ENCODE measurements at places on chromosomes 7 and 10. TPM values are rescaled to one million over a fixed set of nuclear protein-coding genes. Genes with fewer than 3 reads are reported as not detected.
A peak's percentile ranks its signal among the peaks of the same experiment; 100 is the strongest.

DNA sequence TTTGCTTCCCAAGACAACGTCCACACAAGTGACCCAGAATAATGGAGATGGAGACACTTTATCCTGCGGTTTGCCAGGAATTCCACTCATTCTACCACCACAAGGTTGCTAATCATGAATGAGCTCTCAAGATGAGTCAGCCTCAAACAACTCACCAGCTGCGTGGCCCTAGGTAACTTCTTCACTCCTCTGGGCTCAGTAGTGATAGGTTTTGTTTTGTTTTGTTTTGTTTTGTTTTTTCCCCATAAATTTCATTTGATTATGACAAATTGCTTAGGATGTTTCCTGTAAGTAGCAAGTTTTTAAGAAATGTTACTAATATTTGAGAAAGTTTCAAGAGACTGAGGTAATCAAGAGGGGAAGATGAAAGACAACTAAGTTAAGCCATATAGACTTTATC, 286.8 kb downstream of the PARD3 start:
- peaks cover 12% of the 10 kb centered on the region for H3K4me1 ChIP-seq
- H3K27ac ChIP-seq: no peak overlapping the region
- H3K27me3 ChIP-seq: no peaks in the 10 kb centered on the region

GRCh38 chr7:140015471-140015970, 47.2 kb downstream of the PARP12 start:
- H3K4me1 ChIP-seq: peaks cover 4% of the 10 kb centered on the region
- no peak overlapping the region for H3K27ac ChIP-seq
- no peaks in the 10 kb centered on the region for H3K36me3 ChIP-seq
- H3K27me3 ChIP-seq: peaks cover 41% of the 10 kb centered on the region
- no peak for DNase-seq

- H3K36me3 ChIP-seq: no peaks in the 10 kb centered on the region
- H3K4me3 ChIP-seq: no peak overlapping the region
- H3K27me3 ChIP-seq: peaks cover 2% of the 10 kb centered on the region
- no peak overlapping the region for H3K27ac ChIP-seq
Measured at GRCh38 chr7:147756300-147756699, 834.3 kb upstream of the C7orf33 start.

DNA sequence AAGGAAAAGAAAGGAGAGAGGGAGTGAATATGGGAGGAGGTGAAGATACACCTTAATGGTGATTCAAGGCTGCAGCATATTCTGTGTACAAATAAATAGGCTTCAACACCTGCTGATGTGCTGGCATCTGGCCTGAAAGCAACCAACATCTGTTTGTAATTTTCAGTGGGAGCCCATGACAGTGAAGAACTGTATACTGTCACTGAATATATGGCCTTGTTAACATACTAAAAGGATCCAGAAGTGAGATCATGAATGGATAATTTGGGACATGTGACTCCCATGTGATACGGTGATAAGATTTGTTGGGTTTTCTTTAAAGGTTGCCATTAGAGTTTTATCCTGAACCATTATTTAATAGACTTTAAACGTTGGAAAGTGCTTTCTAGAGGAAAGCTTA, 459.3 kb downstream of the CNTNAP2 start:
- no peak overlapping the region for H3K4me3 ChIP-seq
- H3K4me1 ChIP-seq: no peaks in the 10 kb centered on the region
- H3K36me3 ChIP-seq: no peaks in the 10 kb centered on the region
- no peak for DNase-seq

DNA sequence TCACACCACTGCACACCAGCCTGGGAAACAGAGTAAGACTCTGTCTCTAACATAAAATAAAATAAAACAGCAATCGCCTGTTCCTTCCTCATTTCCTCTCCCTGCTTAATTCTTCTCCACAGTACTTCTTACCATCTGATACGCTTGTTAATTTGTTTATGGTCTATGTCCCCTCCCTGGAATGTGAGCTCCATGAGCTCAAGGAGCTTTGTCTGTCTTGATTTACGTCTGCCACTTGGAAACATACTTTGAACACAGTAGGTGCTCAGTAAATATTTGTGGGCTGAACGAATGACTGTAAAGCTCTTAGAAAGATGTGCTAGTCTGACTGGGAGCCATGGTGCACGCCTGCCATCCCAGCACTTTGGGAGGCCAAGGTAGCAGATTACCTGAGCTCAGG, 9.1 kb upstream of the STX1A start:
- H3K27ac ChIP-seq: no peak overlapping the region
- H3K4me1 ChIP-seq: peaks cover 6% of the 10 kb centered on the region
- peaks cover 2% of the 10 kb centered on the region for H3K27me3 ChIP-seq

DNA sequence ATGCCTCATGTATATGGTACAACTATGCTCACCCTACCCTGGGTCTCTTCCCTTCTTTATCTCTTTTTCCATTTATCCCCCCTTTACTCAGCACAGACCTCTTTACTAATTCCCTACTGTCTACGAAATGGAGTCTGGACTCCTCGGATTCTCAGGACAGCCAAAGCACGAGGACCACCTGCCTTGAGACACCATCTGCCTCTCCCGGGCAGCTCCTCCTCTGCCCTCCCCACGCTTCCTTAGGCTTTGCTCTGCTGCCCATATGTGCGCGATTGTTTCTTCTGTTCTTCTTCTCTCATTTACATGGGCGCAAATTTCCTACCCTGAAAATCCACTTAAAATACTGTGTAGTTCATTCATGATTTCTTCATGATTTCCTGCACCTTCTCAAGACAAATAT, 62.7 kb upstream of the STK17A start:
- no peak overlapping the region for H3K27ac ChIP-seq
- DNase-seq: no peak
- H3K27me3 ChIP-seq: no peaks in the 10 kb centered on the region
- H3K4me3 ChIP-seq: no peak overlapping the region

DNA sequence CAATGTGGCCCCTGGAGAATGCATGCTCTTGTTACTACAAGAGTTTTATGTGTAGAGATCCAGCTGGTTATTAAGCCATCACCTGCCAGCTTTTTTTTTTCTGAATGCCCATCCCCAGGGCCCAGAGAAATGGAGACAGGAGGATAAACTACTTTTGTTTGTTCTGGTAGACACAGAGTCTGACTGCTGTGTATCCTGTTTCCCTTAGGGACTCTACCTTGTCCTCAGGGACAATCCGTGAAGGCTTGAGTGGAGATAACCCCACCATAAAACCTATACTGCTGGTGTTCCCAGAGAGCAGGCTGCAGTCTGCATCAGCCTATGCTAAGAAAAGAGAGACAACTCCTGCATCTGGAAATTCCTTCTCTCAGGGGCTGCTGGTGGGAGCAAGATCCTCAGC, at the start of gene OR2A5:
TSS of gene OR2A5 (plus strand) at position 301 of the 400 bp plus-strand sequence. CDS start 1,454 bp downstream, outside the sequence.
- DNase-seq: no peak
- no peaks in the 10 kb centered on the region for H3K36me3 ChIP-seq
- H3K27me3 ChIP-seq: no peaks in the 10 kb centered on the region
- H3K4me3 ChIP-seq: no peak within 1 kb of the TSS
- H3K27ac ChIP-seq: no peak within 1 kb of the TSS

DNA sequence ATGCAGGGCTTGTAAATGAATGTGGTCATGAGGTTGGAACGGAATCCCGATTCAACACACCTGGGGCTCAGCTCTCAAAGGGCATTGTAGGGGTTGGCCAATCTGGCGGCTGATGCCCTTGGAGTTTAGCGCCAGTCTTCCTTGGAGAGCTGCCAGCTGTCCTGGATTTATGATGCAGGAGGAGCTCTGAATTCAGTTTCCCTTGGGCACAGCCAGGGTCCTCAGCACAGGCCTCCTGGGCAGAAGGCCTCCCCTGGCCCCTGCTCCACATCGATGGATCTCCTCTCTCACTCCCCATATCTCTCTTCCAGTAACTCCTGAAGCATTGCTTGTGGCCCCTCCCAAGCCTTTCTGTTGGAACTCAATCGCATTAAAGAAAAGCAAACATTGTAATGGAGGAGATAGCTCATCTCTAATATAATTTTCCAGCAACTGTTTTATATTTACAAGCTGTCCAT, 985 bp upstream of the CYTH3 start:
- no peak overlapping the region for H3K27ac ChIP-seq
- peak overlapping the region; percentile 75 for H3K4me3 ChIP-seq
- peaks cover 37% of the 10 kb centered on the region for H3K4me1 ChIP-seq
- no peaks in the 10 kb centered on the region for H3K36me3 ChIP-seq

GRCh38 chr10:74991435-74991834, 120.0 kb upstream of the SAMD8 start:
- H3K4me1 ChIP-seq: peaks cover 8% of the 10 kb centered on the region
- H3K27ac ChIP-seq: no peak overlapping the region
- H3K27me3 ChIP-seq: no peaks in the 10 kb centered on the region

- no peak for DNase-seq
- H3K4me3 ChIP-seq: no peak overlapping the region
- H3K4me1 ChIP-seq: peaks cover 6% of the 10 kb centered on the region
- H3K27me3 ChIP-seq: peaks cover 24% of the 10 kb centered on the region
Measured at GRCh38 chr7:155202106-155202871, 95.4 kb upstream of the INSIG1 start.

GRCh38 chr10:95382596-95382995, 91.8 kb upstream of the PDLIM1 start:
- peaks cover 6% of the 10 kb centered on the region for H3K36me3 ChIP-seq
- DNase-seq: no peak
- H3K4me1 ChIP-seq: peaks cover 13% of the 10 kb centered on the region
- H3K27me3 ChIP-seq: peaks cover 4% of the 10 kb centered on the region
- no peak overlapping the region for H3K27ac ChIP-seq

- DNase-seq: peak; percentile 28
- no peak within 1 kb of the TSS for H3K27ac ChIP-seq
- H3K4me1 ChIP-seq: peaks cover 4% of the 10 kb centered on the region
- no peaks in the 10 kb centered on the region for H3K36me3 ChIP-seq
Measured at GRCh38 chr7:31051598-31052486, at the start of gene ADCYAP1R1. ADCYAP1R1 (plus strand) TSS chr7:31052308; CDS start chr7:31063265, 10,957 bp downstream.

GRCh38 chr7:142887282-142888015, 1.9 kb upstream of the TRPV6 start:
- H3K4me3 ChIP-seq: no peak overlapping the region
- H3K27ac ChIP-seq: no peak overlapping the region
- no peaks in the 10 kb centered on the region for H3K36me3 ChIP-seq
- H3K27me3 ChIP-seq: peaks cover 16% of the 10 kb centered on the region
- peaks cover 18% of the 10 kb centered on the region for H3K4me1 ChIP-seq
- DNase-seq: no peak

- peaks cover 50% of the 10 kb centered on the region for H3K36me3 ChIP-seq
- H3K4me1 ChIP-seq: peaks cover 11% of the 10 kb centered on the region
- no peaks in the 10 kb centered on the region for H3K27me3 ChIP-seq
- no peak for DNase-seq
- H3K27ac ChIP-seq: no peak overlapping the region
- no peak overlapping the region for H3K4me3 ChIP-seq
Measured at GRCh38 chr10:110512461-110513187, 14.9 kb downstream of the DUSP5 start.

- H3K27me3 ChIP-seq: peaks cover 2% of the 10 kb centered on the region
- H3K27ac ChIP-seq: no peak overlapping the region
- no peaks in the 10 kb centered on the region for H3K4me1 ChIP-seq
- DNase-seq: no peak
Measured at GRCh38 chr7:42319631-42320030, 82.6 kb upstream of the GLI3 start.

DNA sequence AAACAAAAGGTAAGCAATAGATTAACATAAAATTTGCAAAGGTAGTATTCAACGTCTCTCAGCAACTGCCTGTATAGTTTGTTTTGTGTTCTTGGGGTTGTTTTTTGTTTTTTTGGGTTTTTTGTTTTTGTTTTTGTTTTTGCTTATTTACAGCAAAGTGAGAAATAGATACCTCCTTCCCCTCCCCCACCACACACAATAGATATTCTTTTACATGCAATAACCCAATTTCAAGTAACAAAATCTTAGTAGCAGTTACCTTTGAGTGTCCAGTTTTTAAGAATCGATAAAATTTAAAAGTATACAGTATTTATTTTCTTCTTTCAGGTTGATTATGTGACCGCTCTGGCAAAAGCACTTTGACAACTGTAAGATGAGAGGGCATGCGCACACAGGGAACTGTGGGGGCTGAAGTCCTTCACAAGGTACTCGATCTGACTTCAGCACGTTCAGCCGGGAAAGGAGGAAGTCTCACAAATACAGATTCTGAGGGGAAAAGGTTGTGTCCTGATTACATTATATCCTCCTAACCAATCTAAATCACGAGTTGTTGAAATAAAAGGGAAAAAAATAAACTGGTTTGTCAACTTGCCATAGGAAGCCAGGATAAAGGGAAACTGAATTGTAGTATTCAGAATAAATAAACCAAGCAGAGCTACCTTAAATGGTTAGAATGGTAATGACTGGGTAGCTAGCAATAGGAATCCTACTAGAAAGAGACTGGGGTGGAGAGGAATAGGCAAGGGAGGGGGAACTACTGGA, 47.8 kb downstream of the CPEB3 start:
- no peaks in the 10 kb centered on the region for H3K36me3 ChIP-seq
- peak; percentile 11 for DNase-seq
- peak overlapping the region; percentile 42 for H3K4me3 ChIP-seq
- no peak overlapping the region for H3K27ac ChIP-seq
- H3K4me1 ChIP-seq: peaks cover 14% of the 10 kb centered on the region

GRCh38 chr10:99656199-99657064, 2.9 kb upstream of the ENTPD7 start:
- no peak overlapping the region for H3K4me3 ChIP-seq
- peaks cover 11% of the 10 kb centered on the region for H3K4me1 ChIP-seq
- no peaks in the 10 kb centered on the region for H3K36me3 ChIP-seq
- DNase-seq: no peak

DNA sequence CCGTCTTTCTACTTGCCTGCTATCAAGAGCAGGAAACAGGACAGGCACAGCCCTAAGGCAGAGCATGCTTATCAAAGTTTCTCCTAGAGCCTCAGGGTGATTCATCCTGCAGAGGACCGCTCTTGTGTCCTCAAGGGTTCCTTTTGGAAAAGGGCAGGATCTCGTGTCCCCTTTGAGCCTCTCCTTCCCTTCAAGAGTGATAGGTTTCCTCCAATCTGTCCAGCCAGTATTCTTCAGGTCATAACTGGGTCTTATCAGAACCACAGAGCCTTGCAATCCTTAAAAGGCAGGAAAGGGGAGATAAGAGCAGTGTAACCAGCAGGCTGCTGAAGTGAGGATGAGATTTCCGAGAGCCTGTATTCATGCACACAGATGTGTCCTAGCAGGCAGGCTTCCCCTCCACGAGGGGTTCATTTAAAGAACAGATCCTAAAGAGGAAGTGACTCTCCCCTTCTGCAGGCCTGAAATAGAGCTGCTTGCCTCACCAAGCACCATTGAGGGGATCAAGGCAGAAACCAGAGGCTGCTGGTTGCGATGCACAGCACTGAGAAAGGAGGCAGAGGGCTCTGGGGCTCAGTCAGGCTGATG, 90.5 kb upstream of the SVIL start:
- no peaks in the 10 kb centered on the region for H3K27me3 ChIP-seq
- DNase-seq: no peak
- H3K4me3 ChIP-seq: no peak overlapping the region
- H3K36me3 ChIP-seq: peaks cover 29% of the 10 kb centered on the region

The MSMB gene
- not detected for total RNA-seq

The CLRN3 gene
- total RNA-seq: 2.7 TPM

The DKK1 gene
- total RNA-seq: 2.5 TPM

The CCDC201 gene
- total RNA-seq: not detected

The JAZF1 gene
- total RNA-seq: 9.1 TPM

The CYP26C1 gene
- total RNA-seq: 0.29 TPM

The DNA2 gene
- 33.3 TPM for total RNA-seq

The ANKRD22 gene
- 0.18 TPM for total RNA-seq
